Inflammatory macrophage (primary cell): ENCODE measurements at places on chromosomes 5 and 9.

DNA sequence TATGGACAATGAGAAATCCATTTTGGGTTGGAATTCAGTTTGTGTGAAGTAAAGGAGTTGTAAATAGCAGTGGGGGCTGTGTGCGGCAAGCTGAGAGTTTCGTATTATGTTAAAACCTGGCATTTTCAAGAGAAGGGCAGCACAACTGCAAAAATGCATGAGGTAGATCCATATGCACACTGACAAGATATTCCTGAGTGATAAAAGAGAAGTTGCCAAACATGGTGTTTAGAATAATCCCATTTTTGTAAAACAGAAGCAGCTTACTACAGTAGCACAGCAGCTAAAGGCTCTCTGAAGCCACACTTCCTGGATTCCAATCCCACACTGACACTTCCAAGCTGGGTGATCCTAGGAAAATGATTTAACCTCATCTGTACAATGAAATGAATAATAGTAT, 11.2 kb downstream of the GLRA1 start:
- no peak for DNase-seq

DNA sequence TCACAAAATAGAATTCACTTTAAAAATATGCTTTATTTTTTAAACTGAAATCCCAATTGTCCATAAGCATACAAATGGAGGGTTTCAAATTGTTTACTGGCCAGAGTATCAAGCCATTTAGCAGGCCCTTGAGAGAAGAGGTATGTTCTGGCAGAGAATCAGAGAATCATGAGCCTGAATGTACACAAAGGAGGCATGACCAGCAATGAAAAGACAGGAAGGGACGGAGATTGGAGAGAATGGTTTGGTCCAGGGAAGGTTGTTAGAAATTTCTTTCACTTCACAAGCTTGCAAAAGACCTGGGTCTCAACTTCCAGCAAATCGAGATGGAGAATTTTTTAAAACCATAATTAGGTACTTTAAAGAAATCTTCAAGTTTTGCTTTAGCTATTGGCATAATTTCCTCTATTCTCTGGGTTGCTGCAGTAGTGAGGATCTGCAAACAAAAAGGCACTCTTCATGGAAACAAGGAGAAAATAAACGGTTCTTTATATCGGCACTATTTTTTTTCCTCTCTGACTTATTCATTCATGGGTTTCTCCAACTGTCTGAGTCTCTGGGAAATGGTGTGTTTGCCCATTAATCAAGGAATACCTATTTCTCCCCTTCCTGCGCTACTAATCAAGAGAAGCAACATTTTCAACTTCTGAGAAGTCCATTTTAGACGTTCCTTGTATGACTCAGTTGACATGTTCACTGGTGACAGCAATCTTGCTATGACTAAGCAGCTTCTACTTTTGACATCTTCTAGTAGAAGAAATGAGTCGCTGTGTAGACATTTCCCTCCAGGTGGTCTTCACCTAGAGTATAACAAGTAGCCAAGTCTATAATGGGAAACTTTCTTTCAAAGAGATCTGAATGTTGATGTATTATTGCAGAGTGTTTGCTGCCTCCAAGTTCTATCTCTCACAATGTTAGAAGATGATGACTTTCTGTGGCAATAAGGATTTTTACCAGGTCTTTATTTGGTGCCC, 23.1 kb upstream of the ERCC6L2 start:
- no peak for DNase-seq

DNA sequence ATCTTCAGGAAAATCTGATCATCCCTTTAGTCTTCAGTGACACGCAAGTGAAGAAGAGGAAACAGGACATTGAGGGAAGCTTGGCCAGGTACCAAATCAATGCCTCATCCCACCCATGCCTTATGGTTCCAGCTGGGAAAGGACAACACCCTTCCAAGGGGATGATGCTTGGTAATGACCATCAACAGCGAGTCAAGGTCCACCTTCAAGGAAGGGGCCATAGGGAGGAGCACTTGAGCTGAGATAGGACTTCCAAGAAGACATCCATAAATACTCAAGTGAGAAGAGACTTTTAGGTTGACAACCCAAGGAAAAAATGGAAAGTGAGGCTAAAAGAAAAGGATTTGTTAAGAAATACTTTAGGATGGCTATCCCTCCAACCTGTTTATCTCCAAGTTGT, 27.1 kb upstream of the GAS1 start:
- no peak for DNase-seq

- no peak for DNase-seq
Observed at GRCh38 chr5:102879741-102880140, 124.6 kb downstream of the PAM start.

- no peak for DNase-seq
Observed at GRCh38 chr5:172692981-172693380, 51.9 kb downstream of the NEURL1B start.

DNA sequence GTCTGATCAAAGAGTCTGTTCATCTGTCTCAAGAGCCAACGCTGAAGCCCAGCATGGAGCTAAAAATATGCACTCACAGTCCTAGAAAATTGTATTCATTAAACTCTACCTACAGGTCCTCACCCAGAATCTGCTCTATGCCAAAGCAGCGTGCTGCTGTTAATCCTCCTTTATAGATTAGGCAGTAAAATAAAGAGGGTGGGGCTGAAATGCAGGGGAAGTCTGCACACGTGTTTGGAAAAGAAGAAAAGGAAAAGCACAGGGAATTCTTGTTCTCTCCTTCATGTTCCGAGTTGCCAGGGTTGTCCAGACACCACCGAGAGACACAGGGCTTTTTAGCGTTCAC, 121.4 kb upstream of the TMEM161B start:
- no peak for DNase-seq

- no peak for DNase-seq
Observed at GRCh38 chr9:120265791-120266190, 314.2 kb downstream of the CDK5RAP2 start.

GRCh38 chr9:101738566-101739183, at the start of gene GRIN3A:
TSS of gene GRIN3A (minus strand) at chr9:101738647. CDS start at chr9:101737979, 668 bp downstream.
- DNase-seq = no peak

GRCh38 chr5:1736889-1737711, 62.5 kb downstream of the MRPL36 start:
- DNase-seq = no peak

DNA sequence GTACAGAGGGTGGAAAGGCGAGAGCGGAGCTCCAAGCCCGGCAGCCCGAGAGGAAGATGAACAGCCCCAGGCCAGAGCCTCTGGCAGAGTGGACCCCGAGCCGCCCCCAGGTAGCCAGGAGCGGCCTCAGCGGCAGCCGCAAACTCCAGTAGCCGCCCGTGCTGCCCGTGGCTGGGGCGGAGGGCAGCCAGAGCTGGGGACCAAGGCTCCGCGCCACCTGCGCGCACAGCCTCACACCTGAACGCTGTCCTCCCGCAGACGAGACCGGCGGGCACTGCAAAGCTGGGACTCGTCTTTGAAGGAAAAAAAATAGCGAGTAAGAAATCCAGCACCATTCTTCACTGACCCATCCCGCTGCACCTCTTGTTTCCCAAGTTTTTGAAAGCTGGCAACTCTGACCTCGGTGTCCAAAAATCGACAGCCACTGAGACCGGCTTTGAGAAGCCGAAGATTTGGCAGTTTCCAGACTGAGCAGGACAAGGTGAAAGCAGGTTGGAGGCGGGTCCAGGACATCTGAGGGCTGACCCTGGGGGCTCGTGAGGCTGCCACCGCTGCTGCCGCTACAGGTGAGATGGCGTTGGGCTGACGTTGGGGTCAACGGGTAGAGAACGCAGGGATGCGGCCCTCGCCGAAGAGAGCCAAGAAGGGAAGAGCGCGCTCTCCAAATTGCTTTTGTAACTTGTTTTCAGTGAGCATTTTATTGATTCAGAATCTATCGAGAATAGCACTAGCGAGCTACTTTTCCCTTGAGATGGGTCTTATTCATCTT, at the start of gene PTGER4:
Gene PTGER4, plus strand, starts transcription at position 3 of the 769 bp plus-strand sequence. CDS start 1,079 bp downstream, outside the sequence.
- DNase-seq = no peak

DNA sequence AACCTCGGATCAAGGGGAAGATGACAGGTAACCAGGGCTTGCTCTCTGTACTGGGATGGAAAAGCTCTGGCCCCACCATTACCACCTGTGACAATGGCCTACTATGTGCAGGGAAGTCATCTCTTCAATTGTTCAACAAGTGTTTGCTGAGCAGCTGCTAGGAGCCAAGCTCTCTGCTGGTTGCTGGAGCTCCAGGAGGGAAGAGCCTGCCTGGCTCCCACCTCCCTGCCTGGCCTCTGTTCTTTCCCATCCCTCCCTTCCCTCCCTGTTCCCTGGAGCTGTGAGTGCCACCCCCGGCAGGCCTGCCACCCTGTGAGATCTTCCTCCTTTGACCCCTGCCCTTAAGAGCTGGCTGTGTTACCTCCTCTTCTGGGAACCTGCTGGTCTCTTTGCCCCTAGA, 59.7 kb upstream of the IER5L start:
- no peak for DNase-seq

DNA sequence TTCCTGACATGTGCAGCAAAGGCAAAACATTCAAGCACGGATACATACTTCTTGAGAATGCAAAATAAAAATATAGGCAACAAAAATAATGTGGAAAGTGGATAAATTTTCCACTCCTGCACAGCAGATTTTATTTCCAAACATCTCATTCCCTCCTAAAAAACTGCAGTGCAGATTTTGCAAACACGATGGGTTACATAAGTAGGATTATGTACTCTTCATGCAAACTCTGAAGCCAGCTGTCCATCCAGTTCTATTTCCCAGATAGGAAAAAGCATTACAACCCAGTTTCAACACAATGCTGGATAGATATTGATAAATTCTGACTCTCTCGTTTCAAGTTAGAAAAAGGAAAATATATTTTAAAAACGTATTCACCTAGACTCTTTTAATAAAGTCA, 52.7 kb upstream of the CCNG1 start:
- DNase-seq = no peak

GRCh38 chr5:174649391-174649790, 75.0 kb upstream of the MSX2 start:
- DNase-seq = no peak

- DNase-seq = no peak
Observed at GRCh38 chr9:86126998-86127972, 27.9 kb upstream of the GOLM1 start.

GRCh38 chr5:102858221-102858620, 103.1 kb downstream of the PAM start:
- DNase-seq = no peak

DNA sequence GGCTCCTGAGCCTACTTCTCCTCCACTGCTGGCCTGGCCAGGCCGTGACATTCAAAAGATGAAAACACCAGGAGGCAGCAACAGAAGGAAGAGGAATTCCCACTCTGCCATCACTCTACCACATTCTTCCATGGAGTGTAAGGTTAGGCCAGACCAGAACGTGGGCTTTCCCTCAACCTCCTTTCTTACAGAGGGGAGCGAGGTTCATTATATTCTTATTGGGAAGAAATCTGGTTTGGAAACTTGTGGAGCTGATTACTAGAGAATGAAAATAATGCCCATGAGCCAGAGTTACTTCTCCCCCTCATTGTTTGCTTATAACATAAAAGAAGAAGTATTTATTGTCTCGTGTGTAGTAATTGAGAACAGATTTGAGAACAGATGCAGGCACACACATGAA, 136.3 kb upstream of the BASP1 start:
- DNase-seq = no peak

GRCh38 chr5:6979061-6979460, 265.8 kb downstream of the TENT4A start:
- no peak for DNase-seq

- DNase-seq = no peak
Observed at GRCh38 chr9:95497772-95498171, 19.0 kb downstream of the PTCH1 start.

DNA sequence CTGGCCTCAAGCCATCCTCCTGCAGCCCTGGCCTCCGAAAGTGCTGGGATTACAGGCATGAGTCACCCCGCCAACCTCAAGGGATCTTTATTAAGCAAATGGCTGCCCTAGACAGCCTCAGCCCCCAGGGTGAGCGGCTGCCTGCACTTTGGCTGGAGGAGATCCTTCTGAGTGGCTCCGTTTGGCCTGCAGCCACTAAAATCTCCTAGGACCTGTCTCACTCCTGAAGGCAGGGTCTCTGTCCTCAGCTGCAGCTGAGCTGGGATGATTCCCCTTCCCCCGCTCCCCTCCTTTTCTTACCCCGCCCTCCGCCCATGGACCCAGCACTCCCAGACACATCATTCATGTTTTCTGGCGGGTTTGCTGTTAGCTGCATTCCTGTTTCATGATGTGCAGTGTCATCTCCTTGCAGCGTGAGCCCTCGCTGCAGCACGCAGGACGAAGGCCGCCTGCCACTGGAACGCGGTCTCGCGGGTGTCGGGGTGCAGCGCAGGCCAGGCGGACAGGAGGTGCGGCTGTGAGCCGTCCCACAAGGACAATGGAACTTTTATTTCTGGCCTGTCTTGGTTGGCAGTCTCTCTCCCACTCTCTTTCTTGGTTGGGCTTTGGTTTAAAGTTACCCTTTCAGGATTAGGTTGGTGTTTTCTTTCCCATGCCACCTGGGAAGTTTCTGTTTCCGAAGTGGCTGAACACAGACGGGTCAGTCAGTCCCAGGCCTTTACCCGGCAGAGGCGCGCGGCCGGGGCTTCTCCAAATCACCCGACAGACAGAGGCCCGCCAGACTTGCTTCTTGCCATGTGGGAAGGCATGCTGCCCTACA, 137.1 kb downstream of the FOXD1 start:
- no peak for DNase-seq

GRCh38 chr9:134004131-134004873, 12.2 kb upstream of the VAV2 start:
- no peak for DNase-seq

- DNase-seq = no peak
Observed at GRCh38 chr5:111509119-111509518, 3.2 kb downstream of the STARD4 start.

- no peak for DNase-seq
Observed at GRCh38 chr9:109828254-109828653, 48.3 kb downstream of the PALM2AKAP2 start.

DNA sequence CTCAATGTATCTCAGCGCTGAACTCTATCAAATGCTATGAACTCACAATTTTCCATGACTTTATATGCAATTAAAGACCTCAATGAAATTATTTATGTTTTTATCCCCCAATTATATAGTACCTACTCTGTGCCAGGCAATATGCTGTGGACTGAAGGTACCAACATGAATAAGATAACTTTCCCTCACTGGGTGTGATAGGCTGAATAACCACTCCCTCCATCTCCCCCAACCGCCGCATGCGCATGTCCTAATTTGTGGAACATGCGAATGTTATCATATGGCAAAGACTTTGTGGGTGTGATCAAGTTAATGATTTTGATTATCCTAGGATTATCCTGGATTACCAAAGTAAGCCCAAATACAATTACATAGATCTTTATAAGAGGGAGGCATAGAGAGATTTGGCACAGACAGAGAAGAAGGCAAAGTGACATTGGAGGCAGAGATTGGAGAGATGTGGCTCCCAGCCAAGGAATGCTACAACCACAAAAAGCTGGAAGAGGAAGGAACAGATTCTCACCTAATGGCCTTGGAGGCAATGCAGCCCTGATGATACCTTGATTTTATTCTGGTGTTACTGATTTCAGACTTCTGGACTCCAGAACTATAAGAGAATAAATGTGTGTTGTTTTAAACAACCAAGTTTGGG, 149.1 kb upstream of the VCAN start:
- DNase-seq = no peak

GRCh38 chr5:33565324-33565723, 124.6 kb downstream of the TARS1 start:
- no peak for DNase-seq
